ENCODE measurements at places on chromosomes 16 and 17.

DNA sequence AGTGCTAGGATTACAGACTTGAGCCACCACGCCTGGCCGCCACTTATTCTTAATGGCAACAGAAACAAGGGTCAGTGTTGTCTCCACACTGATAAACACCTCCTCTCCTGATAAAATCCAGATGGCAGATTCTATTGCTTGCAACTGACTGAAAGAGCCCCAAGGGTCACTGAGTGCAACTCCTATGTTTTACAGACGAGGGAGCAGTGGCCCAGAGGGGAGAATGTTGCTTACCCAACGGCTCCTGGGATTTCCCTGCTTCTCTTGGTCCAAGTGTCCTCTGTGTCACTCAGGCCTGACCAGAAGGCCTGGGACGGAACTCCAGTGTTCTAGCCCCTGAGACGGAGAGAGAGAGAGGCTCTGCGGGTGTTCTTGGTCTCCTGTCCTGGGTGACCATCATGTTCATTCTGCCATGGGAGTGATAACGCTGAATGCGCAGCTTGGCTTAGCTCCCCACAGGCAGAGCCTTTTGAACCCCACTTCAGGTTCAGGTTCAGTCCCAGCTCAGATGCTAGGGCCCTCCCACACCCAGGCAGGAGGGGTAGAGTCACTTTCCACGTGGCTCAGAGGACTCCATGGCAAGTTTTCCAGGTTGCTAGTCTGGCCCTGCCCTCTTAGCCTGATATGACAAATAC is 77.3 kb upstream of the NLRP1 start:
- DNase-seq = no peak

DNA sequence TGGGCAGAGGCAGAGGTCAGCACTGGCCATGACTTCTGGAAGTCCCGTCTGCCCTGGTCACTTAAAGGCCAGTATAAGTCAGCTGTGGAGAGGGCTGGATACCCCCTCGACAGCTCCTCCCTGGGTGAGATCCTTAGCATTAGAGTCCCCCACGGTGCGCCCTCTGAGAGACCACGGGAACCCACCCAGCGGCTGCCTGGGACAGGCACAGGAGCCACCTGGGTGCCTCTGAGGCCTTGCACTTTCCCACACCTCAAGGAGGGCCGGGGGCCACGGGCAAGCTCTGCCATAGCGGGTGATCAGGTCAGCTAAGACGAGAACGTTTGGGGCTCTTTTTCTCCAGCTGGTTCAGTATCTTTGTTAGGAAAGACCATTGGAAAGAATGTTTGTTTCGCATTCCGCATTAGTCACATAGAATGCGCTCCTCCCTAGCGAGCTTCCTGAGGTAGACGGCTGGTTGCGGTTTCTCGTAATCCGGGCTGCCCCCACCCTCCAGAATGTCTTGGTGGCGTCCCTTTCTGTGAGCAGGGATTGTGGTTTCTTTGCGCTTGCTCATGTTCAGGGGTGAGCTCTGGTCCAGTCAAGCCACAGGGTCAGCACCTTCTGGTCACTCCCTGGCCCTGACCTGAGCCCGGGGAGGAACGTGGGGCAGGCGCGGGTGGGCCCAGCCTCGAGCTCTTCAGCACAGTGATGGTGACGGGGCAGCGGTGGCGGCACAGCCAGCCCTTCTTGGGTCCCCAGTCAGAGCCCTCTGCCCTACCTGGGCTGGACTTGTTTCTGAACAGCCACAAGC is 25.2 kb downstream of the NME3 start:
- no peak for DNase-seq

DNA sequence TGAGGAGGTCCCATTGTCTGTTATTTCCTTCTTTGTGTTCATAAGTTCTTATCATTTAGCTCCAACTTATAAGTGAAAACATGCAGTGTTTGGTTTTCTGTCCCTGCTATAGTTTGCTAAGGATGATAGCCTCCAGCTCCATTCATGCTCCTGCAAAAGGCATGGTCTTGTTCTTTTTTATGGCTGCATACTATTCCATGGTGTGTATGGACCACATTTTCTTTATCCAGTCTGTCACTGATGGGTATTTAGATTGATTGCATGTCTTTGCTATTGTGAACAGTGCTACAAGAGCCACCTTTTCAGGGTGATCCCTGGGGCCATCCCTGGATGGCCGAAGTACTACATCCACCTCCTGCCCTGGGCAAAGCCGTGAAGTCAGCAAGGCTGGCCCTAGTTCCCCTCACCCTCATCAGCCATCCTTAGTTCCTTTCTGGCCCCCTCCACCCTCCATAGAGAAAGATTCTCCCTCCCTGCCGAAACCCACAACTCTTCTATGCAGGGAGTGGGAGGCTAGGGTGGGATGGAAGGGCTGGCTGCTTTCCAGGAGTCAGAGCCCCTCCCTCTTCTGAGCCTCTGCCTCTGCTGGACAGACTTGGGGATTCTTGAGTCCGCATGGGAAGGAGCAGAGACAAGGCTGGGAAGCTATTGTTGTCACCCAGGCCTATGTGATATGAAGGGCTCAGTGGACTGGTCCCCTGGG is 8.3 kb downstream of the MT1X start:
- no peak for DNase-seq

GRCh38 chr17:7014995-7015958 is 2.9 kb downstream of the RNASEK start:
- DNase-seq = no peak

- DNase-seq = no peak
These were observed 1.4 kb downstream of the NFAT5 start for GRCh38 chr16:69566981-69567680.

Measured in NCI-H526 (cell line).